ENCODE measurements at places on chromosomes 3 and 15.

- DNase-seq = no peak
Observed at GRCh38 chr3:143476965-143477640, 357.5 kb downstream of the CHST2 start.

- DNase-seq = no peak
Observed at GRCh38 chr3:101123081-101123480, 129.9 kb upstream of the ABI3BP start.

DNA sequence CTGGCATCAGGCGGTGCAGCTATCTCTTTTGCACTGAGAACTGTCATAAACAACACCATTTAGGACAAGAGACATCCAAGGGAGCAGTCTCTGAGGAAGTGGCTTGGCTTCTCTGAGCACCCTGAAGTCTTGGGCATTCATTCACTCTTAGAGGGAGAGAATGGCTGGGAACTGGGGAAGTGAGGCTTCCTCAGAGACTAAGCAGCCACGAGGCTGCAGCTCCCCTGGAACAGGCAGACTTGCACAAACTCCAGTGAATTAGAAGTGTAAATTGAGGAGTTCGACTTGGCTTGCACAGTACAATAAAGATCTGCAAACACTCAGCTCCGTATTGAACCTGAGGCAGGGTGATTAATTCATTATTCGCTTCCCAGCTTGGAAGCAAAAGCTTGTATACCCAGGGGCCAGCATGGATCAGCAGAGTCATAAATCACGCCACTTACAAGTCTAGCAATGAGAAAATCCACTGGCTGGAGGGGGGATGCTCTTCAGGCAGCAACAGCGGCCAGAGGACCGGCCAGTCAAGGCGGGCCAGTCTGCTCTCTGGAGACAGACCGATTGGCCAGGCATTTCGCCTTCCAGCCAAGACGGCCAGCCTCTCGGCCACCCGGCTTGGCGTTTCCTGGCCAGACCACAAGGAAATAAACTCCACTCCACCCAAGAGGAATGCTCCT, 118.8 kb upstream of the ADPGK start:
- DNase-seq = no peak

- no peak for DNase-seq
Observed at GRCh38 chr3:107441617-107442016, 64.4 kb downstream of the CCDC54 start.

DNA sequence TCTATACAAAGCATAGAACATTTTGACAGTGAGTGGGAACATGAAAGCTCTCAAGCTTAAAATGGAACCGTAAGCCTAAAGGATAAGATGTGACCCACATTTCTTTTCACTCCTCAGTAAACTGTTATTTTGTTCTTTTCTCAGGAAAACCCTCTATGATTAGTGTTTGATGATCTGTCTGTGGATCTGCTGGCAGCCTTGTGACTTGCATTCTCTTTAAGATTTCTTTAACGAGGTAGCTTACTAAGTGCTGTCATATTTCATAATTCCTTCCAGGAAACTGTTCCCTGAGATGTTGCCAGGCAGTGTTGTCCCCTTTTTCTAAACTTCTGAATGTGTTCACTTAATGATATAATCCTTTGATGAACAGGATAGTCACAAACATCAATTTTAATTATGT, 167.6 kb downstream of the PYDC2 start:
- no peak for DNase-seq
